Upper lobe of right lung (tissue), 1 donor: ENCODE measurements at places on chromosomes 2 and 18. TPM values are rescaled to one million over a fixed set of nuclear protein-coding genes. Genes with fewer than 3 reads are reported as not detected.

GRCh38 chr2:167761465-167762136, 485.8 kb downstream of the STK39 start:
- H3K4me3 ChIP-seq, result no peak overlapping the region
- DNase-seq, result no peak
- H3K4me1 ChIP-seq, result no peaks in the 10 kb centered on the region
- no peaks in the 10 kb centered on the region for H3K36me3 ChIP-seq
- no peak overlapping the region for H3K27ac ChIP-seq

- no peak overlapping the region for H3K27ac ChIP-seq
- no peaks in the 10 kb centered on the region for H3K27me3 ChIP-seq
- no peak for DNase-seq
- H3K36me3 ChIP-seq, result no peaks in the 10 kb centered on the region
- no peaks in the 10 kb centered on the region for H3K4me1 ChIP-seq
- no peak overlapping the region for H3K4me3 ChIP-seq
Measured at GRCh38 chr2:209146682-209147320, 277.0 kb upstream of the MAP2 start.

- no peak overlapping the region for H3K27ac ChIP-seq
- H3K4me3 ChIP-seq, result no peak overlapping the region
- H3K36me3 ChIP-seq, result no peaks in the 10 kb centered on the region
- DNase-seq, result no peak
Measured at GRCh38 chr2:42868874-42869273, 76.5 kb upstream of the HAAO start.

GRCh38 chr18:70621710-70622109, 332.9 kb downstream of the SOCS6 start:
- no peak overlapping the region for H3K27ac ChIP-seq
- no peaks in the 10 kb centered on the region for H3K27me3 ChIP-seq
- H3K36me3 ChIP-seq, result no peaks in the 10 kb centered on the region
- no peak overlapping the region for H3K4me3 ChIP-seq
- no peak for DNase-seq

- peak overlapping the region; percentile 96 for H3K27ac ChIP-seq
- H3K27me3 ChIP-seq, result no peaks in the 10 kb centered on the region
- no peak for DNase-seq
- H3K4me1 ChIP-seq, result peaks cover 40% of the 10 kb centered on the region
- H3K4me3 ChIP-seq, result peak overlapping the region; percentile 73
Measured at GRCh38 chr2:186590350-186590758, 498 bp downstream of the ITGAV start.

- H3K4me1 ChIP-seq, result no peaks in the 10 kb centered on the region
- no peaks in the 10 kb centered on the region for H3K36me3 ChIP-seq
- no peak overlapping the region for H3K4me3 ChIP-seq
- no peaks in the 10 kb centered on the region for H3K27me3 ChIP-seq
- no peak overlapping the region for H3K27ac ChIP-seq
Measured at GRCh38 chr2:37376421-37377186, 32.2 kb downstream of the QPCT start.

- H3K27me3 ChIP-seq, result no peaks in the 10 kb centered on the region
- no peak for DNase-seq
- H3K4me1 ChIP-seq, result peaks cover 20% of the 10 kb centered on the region
Measured at GRCh38 chr2:239445771-239446524, 45.1 kb upstream of the HDAC4 start.

DNA sequence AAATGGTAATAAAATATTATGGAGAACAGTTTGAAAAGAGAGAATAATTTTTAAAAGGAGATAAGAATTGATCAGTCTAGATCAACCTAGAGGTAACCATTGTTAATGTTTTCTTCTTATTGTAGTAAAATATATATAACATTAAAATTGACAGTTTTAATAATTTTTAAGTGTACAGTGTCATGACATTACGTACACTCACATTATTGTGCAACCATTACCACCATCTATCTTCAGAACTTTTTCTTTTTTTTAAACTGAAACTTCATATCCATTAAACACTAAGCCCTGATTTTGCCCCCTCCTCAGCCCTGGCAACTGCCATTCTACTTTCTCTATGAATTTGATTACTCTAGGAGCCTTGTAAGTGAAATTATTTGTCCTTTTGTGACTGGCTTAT, 121.1 kb downstream of the LDLRAD4 start:
- no peak overlapping the region for H3K4me3 ChIP-seq
- H3K36me3 ChIP-seq, result no peaks in the 10 kb centered on the region
- H3K4me1 ChIP-seq, result no peaks in the 10 kb centered on the region
- H3K27ac ChIP-seq, result no peak overlapping the region

DNA sequence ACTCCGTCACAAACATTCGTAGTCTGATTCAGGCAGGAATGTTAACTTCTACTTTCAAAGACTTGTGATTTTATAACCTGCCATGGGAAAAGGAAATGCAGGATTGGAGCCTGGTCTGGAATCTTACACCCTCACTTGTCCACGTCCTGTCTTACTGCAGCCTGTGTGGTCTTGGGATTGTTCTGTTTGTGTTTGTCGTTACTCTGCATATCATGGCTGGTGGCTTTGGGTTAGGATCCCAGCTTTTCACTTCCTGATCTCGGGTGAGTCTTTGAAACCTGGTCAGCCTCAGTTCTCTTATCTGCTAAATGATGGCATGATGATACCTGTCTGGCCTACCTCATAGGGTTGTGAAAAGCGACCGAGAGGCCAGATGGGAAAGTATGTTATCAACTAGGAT, 34.6 kb downstream of the SH3BP4 start:
- H3K4me1 ChIP-seq, result peaks cover 30% of the 10 kb centered on the region
- no peak for DNase-seq
- H3K27ac ChIP-seq, result no peak overlapping the region
- no peaks in the 10 kb centered on the region for H3K27me3 ChIP-seq
- H3K4me3 ChIP-seq, result no peak overlapping the region

- no peaks in the 10 kb centered on the region for H3K27me3 ChIP-seq
- no peak overlapping the region for H3K27ac ChIP-seq
- H3K36me3 ChIP-seq, result no peaks in the 10 kb centered on the region
- no peak for DNase-seq
- H3K4me3 ChIP-seq, result no peak overlapping the region
- H3K4me1 ChIP-seq, result no peaks in the 10 kb centered on the region
Measured at GRCh38 chr18:62372156-62372555, 47.0 kb downstream of the TNFRSF11A start.

- peaks cover 30% of the 10 kb centered on the region for H3K4me1 ChIP-seq
- H3K36me3 ChIP-seq, result peaks cover 25% of the 10 kb centered on the region
- no peak overlapping the region for H3K4me3 ChIP-seq
Measured at GRCh38 chr2:27776097-27776496, 4.6 kb downstream of the MRPL33 start.

- H3K4me1 ChIP-seq, result no peaks in the 10 kb centered on the region
- no peak overlapping the region for H3K4me3 ChIP-seq
- H3K27ac ChIP-seq, result no peak overlapping the region
Measured at GRCh38 chr2:239192456-239192855, 208.4 kb downstream of the HDAC4 start.

GRCh38 chr2:80573950-80574349, 269.4 kb upstream of the LRRTM1 start:
- H3K27ac ChIP-seq, result no peak overlapping the region
- no peaks in the 10 kb centered on the region for H3K4me1 ChIP-seq
- no peaks in the 10 kb centered on the region for H3K36me3 ChIP-seq
- no peak for DNase-seq
- H3K4me3 ChIP-seq, result no peak overlapping the region

- H3K4me3 ChIP-seq, result no peak overlapping the region
- DNase-seq, result no peak
- no peaks in the 10 kb centered on the region for H3K27me3 ChIP-seq
- H3K36me3 ChIP-seq, result no peaks in the 10 kb centered on the region
- H3K4me1 ChIP-seq, result peaks cover 32% of the 10 kb centered on the region
Measured at GRCh38 chr2:64853306-64853705, 135.9 kb upstream of the SLC1A4 start.

DNA sequence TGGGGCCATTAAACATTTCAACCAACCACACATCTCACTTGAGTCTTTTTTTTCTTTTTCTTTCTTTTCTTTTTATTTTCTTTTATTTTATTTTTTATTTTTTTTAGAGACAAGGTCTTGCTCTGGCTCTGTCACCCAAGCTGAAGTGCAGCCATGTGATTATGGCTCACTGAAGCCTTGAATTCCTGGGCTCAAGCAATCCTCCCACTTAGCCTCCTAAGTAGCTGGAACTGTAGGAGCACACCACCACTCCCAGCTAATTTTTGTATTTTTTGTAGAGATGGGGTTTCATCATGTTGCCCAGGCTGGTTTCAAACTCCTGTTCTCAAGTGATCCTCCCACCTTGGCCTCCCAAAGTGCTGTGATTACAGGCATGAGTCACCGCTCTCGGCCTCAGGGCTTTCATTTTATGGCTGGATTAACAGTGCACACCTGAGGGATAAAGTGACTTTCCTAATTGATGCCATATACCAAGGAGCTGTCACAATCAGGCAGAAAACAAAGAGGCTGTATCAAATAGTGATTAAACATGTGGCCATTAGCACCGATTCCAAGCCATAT, 21.5 kb downstream of the KIAA2012 start:
- H3K4me3 ChIP-seq, result no peak overlapping the region
- H3K36me3 ChIP-seq, result no peaks in the 10 kb centered on the region
- H3K27ac ChIP-seq, result no peak overlapping the region
- H3K27me3 ChIP-seq, result no peaks in the 10 kb centered on the region

GRCh38 chr2:218434456-218434855, 15.5 kb downstream of the VIL1 start:
- H3K4me1 ChIP-seq, result no peaks in the 10 kb centered on the region
- H3K4me3 ChIP-seq, result no peak overlapping the region
- DNase-seq, result peak; percentile 49
- H3K36me3 ChIP-seq, result no peaks in the 10 kb centered on the region
- no peak overlapping the region for H3K27ac ChIP-seq

COL3A1 gene
- total RNA-seq, result 188 TPM

SLC16A14 gene
- total RNA-seq, result 4.7 TPM

GCG gene
- total RNA-seq, result not detected

ZNF385B gene
- 62.3 TPM for total RNA-seq

EMILIN2 gene
- total RNA-seq, result 35.2 TPM

CPO gene
- total RNA-seq, result not detected
